ENCODE measurements at places on chromosomes 3 and 15.

DNA sequence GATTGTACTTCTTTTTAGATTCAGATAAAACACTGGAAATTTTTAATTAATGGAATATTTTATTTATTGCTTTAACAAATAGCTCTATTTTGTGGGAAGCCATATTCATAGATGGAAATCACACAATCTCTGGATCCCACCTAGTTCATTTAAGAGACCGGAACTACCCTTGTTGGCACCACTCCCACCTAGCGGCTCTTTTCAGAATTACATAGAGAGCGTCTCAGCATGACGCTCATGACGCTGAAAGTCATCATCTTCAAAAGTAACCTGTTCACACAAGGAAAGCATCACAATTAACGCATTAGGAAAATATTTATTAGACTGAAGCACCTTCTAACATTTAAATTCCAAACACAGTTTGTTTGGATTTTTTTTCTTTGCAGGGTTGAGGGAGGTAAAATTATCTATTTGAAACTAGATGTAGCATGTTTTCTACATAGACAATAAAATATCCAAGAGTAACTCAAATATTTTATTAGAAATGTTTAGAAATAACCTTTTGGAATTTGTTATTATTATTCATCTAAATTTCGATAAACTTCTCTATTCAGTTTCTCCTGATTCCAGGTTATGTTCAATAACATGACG lies 214.9 kb upstream of the ARRDC4 start:
- peak; percentile 78 for DNase-seq

DNA sequence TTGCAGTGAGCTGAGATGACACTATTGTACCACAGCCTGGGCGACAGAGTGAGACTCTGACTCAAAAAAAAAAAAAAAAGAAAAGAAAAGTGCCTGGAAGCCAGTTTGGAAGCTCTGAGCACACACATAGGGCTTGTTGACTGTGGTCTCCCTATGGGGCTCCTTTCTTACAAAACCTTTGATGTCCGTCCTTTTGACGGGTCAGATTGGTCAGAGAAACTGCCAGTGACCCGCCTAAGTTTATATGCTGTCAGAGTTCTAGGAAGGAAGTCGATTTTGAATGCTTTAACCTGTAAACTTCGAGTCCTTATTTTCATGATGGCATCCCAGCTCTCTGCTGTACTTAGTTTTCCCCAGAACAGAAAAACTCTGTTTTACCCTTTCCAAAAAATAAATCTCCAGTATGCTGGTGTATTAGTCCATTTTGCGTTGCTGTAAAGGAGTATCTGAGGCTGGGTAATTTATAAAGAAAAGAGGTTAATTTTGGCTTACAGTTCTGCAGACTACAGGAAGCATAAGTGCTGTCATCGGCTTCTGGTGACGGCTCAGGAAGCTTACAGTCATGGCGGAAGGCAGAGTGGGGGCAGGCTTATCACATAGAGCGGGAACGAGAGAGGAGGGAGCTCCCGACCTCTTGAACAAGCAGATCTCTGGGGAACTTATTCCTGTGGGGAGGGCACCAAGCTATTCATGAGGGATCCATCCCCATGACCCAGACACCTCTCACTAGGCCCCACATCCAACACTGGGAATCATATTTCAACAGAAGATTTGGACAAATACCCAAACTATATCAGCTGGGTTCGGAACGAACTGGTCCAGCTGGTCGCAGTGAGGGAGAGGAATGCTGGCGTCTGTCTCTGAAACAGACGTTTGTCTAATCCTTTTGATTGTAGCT lies 72.3 kb downstream of the LMLN start:
- DNase-seq, result no peak

- no peak for DNase-seq
Measured at GRCh38 chr15:89016549-89017041, 71.7 kb upstream of the ABHD2 start.

- no peak for DNase-seq
Measured at GRCh38 chr3:50573566-50574443, 4.5 kb downstream of the HEMK1 start.

DNA sequence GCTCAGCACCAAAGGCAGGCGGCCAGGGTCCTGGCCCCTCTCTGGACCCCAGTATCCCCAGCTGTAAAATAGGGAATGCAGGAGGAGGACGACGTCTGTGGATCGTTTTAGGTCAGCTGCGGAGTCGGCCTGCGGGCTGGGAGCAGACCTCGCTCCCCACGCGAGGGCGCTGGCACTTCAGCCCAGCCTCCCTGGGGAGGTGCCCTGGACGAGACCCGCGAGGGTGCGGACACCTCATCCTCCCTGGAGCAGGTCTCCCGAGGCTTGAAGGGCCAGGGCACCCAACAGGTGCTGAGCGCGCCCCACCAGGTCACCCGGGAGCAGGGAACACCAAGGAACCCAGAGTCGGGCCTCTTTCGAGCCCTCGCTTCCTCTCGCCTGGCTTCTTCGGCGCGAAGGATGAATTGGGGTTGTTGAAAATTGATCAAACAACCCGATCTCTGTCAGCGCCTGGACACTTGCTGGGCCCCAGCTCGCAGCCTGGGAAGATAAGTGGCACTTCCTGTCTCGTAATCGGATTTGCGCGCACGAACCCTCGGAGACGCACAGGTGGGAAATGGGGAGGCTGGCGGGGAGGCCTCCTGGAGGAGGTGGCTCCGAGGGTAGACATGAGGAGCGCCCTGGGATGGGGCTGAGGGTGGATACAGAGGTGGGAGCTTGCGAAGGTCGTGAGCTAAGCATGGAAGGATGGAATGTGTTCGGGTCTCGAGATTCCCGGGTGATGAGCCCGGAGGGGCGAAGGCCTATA lies 588 bp upstream of the VIPR1 start:
- DNase-seq, result peak; percentile 86

GRCh38 chr3:13411186-13411860 lies 8.8 kb downstream of the NUP210 start:
- no peak for DNase-seq

DNA sequence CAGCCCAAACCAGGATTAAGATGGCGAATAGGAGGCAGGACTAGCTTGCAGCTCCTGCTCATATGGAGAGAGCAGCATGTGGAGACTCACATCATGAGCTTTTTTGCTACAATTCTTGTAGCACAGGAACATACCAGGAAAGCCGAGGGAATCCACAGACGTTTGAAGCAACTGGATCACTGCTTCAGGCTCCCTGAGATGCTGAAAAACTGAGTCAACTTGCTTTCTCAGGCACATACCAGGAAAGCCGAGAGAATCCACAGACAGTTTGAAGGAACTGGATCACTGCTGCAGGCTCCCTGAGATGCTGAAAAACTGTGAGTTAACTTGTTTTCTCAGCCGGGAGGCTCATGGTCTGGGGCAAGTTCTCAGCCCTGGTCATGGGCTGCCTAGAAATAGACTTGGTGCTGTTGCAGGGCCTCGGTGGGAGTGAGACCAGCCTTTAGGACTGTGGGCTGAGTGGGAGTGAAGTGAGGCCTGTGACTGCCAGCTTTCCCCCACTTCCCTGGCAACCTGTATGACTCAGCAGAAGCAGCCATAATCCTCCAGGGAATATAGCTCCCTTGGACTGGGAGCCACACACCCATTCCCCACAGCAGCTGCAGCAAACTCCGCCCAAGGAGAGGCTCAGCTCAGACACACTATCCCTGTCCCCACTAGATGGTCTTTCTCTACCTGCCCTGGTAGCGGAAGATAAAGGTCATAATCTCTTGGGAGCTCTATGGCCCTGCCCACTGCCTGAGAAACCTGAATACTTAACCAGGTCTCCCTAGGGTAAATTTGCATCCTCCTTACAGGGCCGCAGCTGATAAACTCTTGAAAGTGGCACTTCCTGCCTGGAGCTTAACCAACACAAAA lies 51.9 kb upstream of the PFN2 start:
- DNase-seq, result peak; percentile 53

DNA sequence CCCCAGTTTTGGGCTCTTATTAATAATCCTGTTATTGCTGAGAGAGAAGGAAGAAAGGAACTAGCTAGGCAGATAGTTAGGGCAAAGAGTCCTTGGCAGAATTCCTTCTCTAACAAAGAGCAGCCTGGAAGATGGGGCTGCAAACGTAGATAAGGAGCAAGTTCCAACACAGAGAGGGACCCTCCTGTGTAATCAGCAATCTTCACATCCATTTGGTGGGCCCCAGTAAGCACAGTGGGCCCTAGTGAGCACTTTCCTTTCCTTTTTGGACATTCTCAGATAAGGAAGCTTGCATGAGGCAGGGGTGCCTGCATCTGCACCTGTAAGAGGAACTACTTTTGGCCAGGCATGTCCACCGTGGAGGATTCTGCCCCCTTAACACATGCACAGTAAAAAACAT lies 119.6 kb upstream of the SGO1 start:
- no peak for DNase-seq

DNA sequence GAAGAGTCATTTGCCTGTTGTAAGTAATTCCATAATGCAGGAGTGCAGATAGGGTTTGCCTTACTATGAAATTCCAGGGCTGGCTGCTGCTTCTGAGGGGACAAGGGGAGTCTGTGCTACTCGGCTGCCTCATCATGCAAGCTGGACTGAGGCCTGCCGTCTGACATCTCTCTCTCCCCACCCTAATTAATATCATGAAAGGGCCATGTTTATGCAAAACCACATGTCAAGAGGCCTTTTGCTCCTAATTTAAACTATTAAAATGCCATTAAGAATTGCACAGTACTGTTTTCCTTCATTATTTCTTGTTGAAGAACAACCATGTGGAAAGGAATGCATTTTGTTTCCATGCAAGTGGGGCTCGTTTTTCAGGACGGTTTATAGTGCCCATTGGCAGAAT lies 26.3 kb downstream of the CHST2 start:
- no peak for DNase-seq

- DNase-seq, result no peak
Measured at GRCh38 chr3:174949523-174949922, 90.4 kb downstream of the NAALADL2 start.

DNA sequence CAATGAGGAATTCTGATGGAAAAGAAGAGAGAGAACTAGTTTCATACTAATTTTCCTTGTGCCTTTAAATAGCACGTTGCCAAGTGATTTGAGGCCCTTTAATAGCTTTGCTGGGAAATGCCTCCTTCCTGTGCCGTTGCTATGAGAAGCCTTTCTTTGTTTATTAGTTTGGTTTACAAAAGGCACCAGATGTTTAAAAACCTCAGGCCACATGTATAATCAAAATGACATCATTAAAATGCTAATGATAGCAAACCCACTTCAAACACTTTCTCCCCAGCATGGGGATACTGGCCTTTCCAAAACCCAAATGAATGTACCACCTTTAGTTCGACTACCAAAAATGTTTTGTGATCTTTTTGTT lies 50.0 kb upstream of the TBC1D23 start:
- DNase-seq, result no peak

DNA sequence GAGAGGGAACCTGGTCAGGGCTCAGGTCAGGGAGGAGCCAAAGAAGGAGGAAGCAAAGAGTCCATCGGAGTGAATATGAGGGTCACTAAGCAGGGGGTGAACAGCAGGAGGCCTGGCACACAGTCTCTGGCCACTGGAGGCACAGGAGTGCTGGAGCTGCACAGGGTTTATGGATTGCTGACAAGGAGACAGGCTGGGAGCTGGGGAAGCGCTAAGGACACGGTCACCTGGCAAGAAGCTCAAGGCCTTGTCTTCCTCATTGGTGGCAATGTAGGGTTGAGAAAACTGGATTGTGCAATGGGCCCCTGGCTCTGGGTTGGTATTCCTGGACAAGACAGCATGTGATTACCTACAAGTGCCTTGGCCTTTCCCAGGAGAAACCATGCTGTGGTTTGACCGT lies 5.8 kb upstream of the CAMP start:
- no peak for DNase-seq

GRCh38 chr15:90934256-90934948 lies 683 bp upstream of the UNC45A start:
- peak; percentile 95 for DNase-seq

DNA sequence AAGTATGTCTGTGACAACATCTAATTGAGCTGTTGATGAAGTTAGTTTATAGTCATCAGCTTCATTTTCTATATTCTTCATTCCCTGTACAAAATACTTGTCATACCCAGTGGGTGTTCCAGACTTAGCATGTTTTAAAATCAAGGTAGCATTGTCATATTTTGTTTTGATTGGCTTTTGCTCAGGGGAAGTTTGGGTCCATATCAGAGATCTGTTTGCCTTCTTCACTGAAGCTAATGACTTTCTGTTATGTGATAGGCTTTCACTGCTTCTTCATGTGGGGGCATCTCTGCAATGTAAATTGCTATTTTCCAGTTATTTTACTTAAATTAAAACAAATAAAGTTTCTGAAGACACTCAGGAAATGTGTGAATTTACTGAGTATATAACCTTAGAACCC lies 15.1 kb downstream of the GLCE start:
- no peak for DNase-seq

DNA sequence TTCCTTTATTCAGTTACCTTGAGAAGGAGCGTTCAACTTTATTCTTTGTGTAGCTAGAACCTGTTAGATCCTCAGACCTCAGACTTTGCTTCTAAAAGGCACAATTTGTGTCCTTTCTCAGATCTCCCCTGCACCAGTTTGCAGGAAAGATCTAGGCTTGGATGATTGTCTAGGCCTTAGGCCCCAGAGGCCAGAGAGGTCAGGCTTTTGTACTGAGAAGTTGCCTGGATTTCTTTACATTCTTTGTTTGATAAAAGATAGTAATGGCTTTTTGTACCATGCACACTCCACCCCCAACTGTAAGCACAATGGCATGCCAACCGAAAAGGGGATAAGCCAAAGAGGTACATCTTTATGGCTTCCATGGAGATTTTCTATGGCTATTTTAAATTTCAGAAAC lies 719.6 kb upstream of the NR2F2 start:
- DNase-seq, result no peak

- no peak for DNase-seq
Measured at GRCh38 chr3:33911525-33912322, 113.3 kb downstream of the PDCD6IP start.

DNA sequence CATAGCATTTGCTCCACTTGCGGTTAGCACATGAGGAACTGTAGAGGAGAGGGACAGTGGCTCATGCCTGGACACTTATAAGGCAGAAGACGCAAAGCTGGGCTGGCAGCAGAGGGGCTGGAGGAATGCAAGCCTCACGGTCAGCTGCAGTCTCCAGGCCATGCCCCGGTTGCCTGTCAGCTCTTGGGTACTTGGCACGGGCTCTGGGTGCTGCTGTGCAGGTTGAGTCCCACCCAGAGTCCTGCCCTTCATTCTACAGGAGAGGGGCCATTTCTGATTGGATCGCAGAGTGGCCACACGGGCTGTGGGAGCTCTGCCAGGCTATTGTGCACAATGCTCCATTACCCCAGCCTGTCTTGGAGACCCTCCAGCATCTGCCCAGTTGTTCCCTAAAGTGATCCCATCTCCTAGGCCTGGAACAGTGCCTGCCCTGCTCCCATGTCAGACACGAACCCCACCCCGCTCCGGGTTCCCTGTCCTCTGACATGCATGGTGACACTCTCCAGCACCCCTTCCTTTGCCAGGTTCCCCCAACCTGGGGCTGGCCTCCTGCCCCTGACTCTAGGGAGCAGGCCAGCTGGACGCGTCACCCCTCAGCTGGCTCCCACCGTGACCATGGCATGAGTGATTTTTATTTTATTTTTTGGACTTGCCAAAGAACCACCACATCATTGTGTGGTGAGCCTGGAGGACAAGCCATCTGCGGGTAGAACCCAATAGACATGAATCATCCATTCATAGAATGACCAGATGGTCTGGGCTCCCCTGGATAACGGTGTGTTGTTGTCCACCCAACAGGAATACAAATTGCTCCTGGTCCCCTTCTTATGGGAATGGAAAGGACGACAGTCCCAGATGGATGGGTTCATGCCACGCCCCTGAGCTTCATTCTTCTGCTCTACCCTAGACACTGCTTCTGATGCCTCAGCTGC lies 51.0 kb upstream of the KLF13 start:
- DNase-seq, result no peak

- DNase-seq, result no peak
Measured at GRCh38 chr3:76311941-76312340, 526.6 kb upstream of the ZNF717 start.

- DNase-seq, result no peak
Measured at GRCh38 chr3:51987568-51987967, 4.2 kb downstream of the ACY1 start.
